ENCODE measurements at places on chromosomes 16 and 17.

GRCh38 chr16:4511441-4512082 is 27.0 kb downstream of the CDIP1 start:
- no peak for DNase-seq

- no peak for DNase-seq
Observed at GRCh38 chr16:81642943-81643342, 136.1 kb upstream of the PLCG2 start.

GRCh38 chr16:57042157-57043111 is 49.9 kb upstream of the CPNE2 start:
- DNase-seq = peak; percentile 69

DNA sequence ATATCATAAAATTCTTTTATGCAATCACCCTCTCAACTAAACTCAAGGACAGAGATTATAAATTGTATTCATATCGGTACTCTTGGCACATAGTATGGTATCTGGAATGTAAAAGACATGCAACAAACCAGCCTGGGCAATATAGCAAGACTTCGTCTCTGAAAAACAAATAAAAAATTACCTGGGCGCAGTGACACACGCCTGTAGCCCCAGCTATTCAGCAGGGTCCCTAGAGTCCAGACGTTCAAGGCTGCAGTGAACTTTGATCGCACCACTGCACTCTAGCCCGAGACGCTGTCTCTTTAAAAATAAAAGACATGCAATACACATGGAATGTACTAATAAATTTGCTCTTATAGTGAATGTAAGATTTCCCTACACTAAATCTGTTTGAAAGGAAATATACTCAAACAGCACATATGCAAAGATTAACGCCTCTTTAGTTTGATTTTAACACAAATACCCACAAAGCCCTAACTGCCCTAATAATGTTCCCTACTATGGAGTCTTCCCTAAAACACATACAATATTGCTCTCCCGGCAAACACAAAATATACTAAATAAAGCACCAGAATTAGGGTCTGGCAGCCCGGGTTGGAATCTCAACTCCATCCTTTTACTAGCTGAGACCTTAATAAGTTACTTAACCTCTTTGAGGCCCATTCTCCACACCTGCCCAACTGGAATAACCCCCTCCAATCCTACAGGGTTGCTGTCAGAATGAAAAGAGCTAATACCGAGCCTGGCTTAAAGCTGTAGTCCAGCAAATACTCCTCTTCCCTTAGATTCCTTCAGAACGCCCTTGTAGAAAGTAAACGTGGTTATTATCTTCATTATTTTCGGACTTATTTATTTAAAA is 1.2 kb downstream of the ABCA5 start:
- no peak for DNase-seq

GRCh38 chr16:29743827-29744531 is 1.8 kb downstream of the C16orf54 start:
- DNase-seq = no peak

GRCh38 chr16:66295761-66296546 is 70.5 kb upstream of the CDH5 start:
- no peak for DNase-seq

DNA sequence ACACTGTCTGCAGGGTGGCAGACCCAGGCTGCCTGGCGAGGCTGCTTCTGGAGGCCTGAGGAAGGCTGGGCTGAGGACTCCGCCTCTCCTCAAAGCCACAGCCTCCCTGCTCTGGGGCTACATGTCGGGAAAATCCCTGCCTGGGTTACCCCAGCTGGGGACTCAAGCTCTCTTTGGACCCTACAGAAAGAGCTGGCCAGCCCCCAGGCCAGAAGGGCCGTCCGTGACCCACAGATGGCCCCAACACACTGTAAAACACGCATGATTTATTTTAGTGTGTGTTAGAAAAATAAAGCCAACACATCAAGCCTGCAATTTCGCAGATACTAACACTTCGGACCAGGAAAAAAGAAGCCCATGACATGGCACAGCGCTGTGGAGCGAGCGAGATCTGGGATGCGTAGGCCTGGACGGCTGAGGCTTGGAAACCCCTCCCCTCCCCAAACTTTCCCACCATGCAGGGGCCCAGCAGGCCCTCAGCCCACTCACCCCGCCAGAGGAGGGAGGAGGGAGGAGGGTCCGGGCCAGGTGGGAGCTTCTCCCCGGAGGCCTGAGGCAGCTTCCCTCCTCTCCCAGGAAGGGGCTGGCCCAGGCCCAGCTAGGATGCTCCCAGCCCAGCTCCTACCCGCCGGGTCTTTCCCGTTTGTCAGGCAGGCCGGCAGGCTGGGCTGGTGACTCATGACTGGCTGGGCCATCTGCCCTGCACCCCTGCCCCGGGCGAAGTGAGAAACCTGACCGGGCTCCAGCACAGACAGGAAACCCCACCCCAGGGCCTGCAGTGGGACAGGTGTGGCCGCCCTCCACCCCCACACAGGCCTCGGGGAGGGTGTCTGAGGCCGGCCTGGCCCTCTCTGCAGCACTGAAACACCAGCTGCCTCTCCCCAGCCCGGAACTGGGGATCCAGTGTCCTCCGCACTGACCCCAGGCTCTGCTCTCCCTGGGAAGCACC is 34.1 kb upstream of the SLC38A10 start:
- DNase-seq = no peak

GRCh38 chr16:21685034-21685455 is 21.3 kb downstream of the OTOA start:
- no peak for DNase-seq

- DNase-seq = no peak
Observed at GRCh38 chr17:79142375-79142774, 67.8 kb downstream of the ENGASE start.

DNA sequence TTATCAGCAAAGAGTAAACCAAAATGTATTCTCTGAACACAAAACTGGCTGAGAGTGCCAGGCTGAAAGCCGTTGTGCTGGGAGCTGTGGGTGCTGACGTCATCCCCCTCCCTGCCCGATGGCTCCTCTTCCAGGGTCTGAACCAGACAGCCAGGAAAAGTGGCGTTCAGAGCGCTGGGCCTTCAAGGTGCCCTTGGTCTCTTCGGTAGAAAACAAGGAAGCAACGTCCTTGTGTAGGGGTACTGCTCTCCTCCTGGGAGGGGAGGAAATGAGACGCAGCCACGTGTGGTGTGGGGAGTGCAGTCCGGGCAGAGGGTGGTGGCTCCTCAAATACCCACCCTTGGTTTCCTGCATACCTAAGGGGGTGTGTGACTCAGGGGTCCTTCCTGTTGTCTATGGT is 394.7 kb downstream of the SEC14L1 start:
- DNase-seq = no peak

DNA sequence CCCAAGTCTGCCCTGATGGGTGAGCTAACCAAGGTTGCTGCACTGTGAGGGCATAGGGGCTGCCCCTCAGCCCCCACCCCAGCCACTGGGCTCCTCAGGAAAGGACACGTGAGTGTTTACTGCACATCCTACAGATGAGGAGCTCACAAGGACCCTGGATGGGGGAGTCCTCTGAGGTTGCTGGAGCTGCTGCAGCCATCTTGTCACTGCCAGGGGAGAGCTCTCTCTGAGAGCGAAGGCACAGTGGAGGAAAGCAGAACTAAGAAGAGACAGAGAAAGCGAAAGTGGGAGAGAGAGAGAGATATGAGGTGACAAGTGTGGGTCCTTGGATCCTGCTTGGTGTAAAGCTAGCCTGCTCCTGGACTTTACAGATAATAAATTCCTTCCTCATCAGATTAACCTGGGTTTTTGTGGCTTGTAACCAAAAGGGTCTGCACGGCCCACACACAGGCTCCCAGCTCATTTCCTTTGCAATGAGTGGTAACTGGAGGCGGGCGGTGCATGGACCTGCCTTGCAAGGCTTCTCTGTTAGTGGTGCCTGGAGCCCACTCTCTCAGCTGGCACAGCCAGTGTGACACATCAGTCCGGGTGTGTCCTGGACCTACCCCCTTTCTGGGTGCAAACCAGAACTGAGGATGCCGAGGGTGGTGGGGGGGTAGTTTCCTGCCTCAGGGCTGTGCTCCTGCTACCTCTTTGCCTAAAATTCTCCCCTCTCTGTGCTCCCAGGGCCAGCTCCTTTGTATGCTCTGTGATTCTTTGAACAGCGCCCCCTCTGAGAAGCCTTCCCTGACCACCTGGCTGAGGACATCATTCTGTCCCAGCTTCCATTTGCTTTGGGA is 14.2 kb downstream of the SNX20 start:
- peak; percentile 41 for DNase-seq

- no peak for DNase-seq
Observed at GRCh38 chr16:85730186-85730465, 20.8 kb downstream of the C16orf74 start.

DNA sequence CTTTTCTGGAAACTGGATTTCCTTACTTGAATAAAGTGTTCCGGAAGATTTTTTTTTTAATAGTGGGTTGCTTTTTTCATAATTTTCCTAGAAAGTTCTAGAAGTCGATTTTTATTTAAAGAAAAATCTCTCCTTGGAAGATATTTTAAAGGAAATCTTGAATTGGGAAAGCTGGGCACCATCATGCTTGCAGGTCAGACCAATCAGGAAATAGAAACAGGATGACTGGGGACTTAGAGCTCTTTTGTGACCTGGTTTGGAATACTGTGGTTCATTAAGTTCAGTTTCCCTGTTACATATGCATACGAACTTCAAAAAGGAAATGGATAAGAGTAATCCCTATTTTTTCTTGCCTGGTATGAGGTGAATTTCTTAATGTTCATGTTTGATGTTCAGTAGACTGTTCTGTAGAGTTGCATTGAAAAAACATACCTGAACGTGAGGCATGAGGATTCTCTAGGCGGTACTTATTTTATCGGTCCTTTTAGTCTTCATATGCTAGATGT is 1.2 kb downstream of the NFATC3 start:
- no peak for DNase-seq

GRCh38 chr17:77300016-77300686 is 159.4 kb downstream of the SEC14L1 start:
- no peak for DNase-seq

DNA sequence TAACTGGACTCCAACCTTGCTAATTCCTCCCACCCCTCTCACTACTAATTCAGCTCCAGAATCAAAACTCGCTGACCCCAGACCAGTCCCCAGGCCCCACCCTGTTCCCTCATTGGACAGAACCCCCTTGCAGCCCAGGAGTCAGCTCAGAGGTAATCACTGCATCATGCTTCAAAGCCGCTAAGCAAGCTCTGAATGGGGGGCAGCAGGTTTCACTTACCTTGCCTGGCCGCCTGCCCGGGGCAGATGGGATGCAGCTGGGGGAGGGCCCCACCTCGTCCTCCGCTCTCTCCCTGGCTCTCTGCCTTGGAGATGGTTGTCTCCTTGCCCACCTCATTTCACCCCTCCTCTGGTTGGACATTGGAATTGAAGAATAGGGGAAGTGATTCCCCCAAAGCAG is 4.8 kb upstream of the NGFR start:
- no peak for DNase-seq

DNA sequence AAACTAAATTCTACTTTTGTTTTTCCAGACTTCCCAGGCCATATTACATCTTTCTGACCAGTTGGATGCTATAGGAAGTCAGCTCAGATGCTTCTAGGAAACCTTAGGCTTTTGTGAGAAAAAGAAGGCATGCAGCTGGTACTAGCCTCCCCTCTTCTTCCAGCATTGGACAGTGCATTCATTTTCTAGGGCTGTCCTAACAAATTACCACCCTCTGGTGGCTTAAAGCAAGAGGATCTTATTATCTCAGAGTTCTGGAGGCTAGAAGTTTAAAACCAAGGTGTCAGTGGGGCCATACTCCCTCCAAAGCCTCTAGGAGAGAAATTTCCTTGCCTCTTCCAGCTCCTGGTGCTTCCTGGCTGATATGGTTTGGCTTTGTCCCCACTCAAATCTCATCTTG is 467.8 kb downstream of the SLC39A11 start:
- no peak for DNase-seq

DNA sequence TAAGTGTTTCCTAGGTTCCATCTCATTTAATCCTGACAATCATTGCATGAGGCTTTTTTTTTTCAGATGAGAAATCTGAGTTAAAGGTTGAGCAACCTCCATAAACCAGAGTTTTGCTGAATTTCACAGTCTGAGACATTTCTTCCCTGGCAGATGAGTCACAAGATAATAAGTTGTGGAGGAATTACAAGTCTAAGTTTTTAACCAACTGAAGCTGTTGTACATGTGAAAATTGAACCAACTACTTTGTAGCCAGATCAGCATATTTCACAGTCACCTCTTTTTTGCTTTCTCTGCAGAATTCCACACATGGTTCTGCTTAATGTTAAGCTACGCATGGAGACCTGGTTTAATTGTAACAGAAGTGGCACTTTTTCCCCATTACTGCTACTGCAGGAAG is 765.6 kb downstream of the CDH11 start:
- no peak for DNase-seq

GRCh38 chr17:41581366-41582060 is 5.2 kb downstream of the KRT14 start:
- no peak for DNase-seq

- DNase-seq = no peak
Observed at GRCh38 chr16:81633680-81634379, 145.3 kb upstream of the PLCG2 start.
